Testis (tissue), 5 donors: ENCODE measurements at places on chromosomes 3 and 15. TPM values are rescaled to one million over a fixed set of nuclear protein-coding genes. Genes with fewer than 3 reads are reported as not detected.

GRCh38 chr3:186642014-186642413 is 1.8 kb downstream of the FETUB start:
- no peak for DNase-seq

GRCh38 chr15:60212536-60212935 is 185.2 kb downstream of the ANXA2 start:
- DNase-seq: no peak

DNA sequence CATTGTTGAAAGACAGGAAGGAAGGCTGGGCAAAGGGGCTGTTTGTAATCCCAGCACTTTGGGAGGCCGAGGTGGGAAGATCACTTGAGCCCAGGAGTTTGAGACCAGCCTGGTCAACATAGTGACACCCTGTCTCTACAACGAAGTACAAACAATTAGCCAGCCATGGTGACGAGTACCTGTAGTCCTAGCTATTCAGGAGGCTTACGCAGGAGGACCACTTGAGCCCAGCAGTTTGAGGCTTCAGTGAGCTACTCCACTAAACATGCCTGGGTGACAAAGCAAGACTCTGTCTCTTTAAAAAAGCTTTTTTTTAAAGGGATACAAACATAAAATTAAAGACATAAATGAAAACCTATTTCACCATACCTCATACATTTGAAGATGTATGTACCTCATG is 11.1 kb downstream of the SERP1 start:
- DNase-seq: no peak

GRCh38 chr3:85003479-85003878 is 44.7 kb downstream of the CADM2 start:
- no peak for DNase-seq

- DNase-seq: no peak
Measured at GRCh38 chr3:21979706-21980105, 228.7 kb upstream of the ZNF385D start.

DNA sequence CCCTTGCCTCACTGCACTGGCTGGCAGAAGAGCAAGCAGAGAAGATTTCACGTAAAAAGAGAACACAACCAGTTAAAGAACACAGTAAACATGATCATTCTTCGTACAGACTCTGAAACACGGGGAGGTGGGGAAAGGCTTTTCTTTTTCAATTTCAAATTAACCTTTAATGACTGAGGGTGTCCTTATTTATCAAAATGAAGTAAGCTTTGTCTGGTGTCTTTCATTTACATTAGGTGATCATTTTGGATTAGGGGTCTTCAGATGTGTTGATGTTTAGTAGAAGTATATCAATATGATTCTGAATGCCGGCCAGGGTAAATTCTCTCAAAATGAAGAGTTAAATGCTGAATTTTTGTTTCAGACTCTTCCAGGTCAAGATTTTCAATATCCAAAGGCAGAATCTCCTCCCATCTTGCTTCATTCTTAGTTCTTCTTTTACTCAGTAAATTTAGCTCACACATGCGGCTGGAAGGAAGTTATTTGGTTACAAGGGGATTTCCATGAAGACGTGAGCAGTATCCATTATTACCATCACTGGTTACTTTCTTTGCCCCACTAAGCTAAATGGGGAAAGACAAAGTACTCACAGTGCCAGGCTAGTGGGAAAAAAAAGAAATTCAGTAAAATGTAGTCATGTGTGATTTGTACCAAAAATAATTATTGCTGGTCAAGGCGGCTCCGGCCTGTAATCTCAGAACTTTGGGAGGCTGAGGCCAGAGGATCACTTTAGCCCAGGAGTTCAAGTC is 272.2 kb upstream of the NR2F2 start:
- no peak for DNase-seq

DNA sequence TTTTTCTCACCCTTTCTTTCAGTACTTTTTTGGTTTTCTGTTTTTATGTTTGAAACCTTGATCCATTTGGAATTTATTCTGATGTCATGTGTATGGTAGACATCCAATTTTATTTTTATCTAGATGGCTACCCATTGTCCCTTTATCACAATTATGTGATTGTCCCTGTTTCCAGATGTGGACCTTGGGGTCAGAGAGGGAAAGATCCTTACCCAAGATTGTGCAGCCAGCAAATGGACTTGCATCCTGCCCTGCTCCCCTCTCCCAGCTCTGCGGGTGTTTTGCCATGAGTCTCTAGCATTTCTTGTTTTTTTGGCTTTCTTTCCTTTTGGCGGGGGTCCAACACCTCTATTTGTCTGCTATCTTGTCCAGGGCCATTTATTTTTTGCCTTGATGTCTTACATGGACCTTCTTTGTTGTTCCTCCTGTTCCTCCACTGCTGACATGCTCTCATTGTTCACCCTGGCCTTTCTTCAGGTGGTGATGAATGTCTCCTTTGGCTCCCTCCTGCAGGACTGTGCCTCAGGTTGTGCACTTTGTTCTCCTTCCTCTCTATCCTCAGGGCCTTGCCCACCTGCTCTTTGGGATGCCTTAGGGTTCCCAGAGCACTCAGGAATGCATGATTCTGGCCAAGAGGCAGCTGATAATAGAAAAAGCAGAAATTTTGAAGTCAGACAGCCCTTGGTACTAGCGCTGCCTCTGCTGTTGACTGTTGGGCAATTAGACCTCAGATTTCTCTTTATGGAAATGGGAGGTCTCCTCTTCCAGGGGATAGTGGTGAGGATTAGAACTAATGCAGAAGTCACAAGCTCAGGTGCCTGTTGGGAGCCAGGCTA is 84.3 kb downstream of the EEFSEC start:
- no peak for DNase-seq

DNA sequence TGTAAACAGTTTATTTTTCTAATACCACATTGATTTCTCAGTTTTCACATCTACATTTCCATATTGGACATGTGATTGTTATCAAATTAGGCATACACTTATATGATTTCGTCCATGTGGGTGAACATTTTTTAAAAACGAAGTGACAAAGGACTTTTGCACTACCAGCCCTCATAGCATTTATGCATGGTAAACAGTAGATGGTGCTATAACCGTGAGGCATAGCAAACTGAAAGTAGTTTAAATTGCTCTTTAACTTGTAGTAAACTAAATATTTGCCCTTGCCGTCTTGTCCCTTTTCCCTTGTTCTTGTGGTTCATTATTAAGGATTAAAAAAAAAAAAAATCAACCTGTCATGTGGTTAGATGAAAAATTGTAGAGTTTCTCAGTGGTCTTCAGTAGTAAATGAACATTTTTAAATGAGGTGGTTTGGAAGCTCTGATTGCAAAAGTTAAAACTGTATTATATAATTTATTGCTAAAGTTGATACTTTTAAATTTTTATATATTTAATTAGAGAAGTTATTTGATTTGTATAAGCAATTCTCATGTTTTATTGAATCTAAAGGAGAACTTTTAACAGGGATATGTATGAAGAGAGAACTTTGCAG is 24.0 kb downstream of the STX19 start:
- no peak for DNase-seq

GRCh38 chr3:23117856-23118255 is 85.3 kb upstream of the UBE2E2 start:
- no peak for DNase-seq

- no peak for DNase-seq
Measured at GRCh38 chr3:66406831-66407610, 93.8 kb downstream of the LRIG1 start.

- no peak for DNase-seq
Measured at GRCh38 chr3:36511791-36512486, 131.6 kb downstream of the STAC start.

- DNase-seq: peak; percentile 43
Measured at GRCh38 chr3:114363554-114364202, 69.8 kb downstream of the TIGIT start.

GRCh38 chr15:56428821-56429458 is 36.0 kb downstream of the MNS1 start:
- no peak for DNase-seq

GRCh38 chr3:114450008-114450596 is 156.3 kb downstream of the TIGIT start:
- DNase-seq: no peak

GRCh38 chr15:68151277-68151676 is 53.9 kb downstream of the CALML4 start:
- no peak for DNase-seq

DNA sequence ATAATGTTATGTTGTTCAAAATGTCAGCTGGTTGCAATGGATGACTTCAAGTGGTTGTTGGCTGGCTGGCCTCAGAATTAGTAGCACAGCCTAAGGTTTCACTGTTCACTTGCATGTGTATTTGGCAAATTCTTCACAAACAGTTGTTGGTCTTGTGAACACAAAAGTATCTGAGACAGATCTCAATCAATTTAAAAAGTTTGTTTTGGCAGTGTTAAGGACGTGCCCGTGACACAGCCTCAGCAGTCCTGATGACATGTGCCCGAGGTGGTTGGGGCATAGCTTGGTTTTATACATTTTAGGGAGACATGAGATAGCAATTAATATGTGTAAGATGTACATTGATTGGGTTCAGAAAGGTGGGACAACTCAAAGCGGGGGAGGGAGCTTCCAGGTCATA is 436.0 kb downstream of the AGBL1 start:
- DNase-seq: no peak

DNA sequence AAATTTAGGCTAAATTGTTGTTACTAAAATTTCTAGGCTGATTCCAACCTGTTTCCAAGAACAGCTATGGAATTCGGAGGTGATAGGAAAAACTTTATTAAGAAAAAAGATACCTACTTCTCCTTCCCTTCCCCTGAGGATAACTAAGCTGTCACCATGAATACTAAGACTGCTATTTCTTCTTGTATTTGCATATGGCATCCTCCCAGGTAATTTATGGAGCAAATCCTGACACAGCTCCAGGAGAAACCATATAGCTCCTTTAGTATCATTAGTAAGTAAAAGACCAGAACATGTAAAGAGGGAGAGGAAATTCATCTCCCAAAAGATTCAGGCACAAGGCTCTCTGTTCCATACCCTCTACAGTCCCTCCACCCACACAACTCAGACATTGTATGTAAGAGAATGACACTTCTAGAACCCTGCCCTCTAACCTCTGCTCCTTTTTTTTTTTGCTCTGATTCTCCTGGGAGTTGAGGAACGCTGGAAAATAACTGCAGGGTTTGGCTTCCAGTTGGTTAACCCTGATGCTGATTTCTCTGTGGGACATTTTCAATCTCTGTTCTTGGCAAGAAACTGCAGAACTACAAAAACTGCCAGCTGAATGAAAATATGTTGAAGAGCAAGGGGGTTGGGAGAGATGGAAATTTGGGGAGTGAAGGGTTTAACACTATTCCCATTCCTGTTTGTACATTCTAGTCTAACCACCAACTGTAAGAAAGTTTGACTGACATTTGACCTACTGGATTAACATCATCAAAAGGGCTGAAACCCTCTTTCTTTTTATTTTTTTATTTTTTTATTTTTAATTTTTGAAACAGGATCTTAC is 14.2 kb upstream of the MAGI1 start:
- DNase-seq: no peak

GRCh38 chr3:172107403-172107802 is 68.0 kb downstream of the FNDC3B start:
- no peak for DNase-seq

DNA sequence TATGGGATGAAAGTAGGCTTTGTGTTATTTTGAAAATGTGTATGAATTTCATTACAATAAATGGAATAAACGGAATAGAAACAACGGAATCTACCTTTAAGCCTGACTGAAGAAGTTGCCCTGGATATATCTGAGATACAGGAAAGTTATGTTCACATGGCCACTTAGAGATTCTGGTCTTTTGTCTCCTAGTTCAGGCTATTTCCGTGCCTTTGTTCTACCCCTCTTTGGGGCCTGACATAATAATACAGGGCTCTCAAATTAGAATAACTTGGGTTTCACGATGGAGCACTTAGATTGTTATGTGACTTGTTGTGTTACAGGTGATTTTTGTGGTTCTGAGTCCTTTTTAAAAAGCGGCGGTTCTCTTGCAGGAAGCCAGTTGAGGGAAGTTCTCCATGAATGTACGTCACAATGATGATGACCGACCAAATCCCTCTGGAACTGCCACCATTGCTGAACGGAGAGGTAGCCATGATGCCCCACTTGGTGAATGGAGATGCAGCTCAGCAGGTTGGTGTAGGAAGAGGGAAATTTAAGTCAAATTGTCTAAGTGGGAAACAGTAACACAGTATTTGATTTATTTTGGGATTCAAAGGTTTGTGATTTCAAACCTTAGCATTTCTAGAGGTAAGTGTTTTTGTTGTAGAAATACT is 72.8 kb downstream of the FNDC3B start:
- DNase-seq: no peak

The SLC7A14 gene
- total RNA-seq: 0.31 TPM

The LNP1 gene
- 20.9 TPM for total RNA-seq

The BLOC1S6 gene
- 49.7 TPM for total RNA-seq

The LMAN1L gene
- total RNA-seq: 4.3 TPM

The RPL39L gene
- 101 TPM for total RNA-seq

The ANKUB1 gene
- total RNA-seq: 3.3 TPM
